ENCODE measurements at places on chromosomes 16 and 17.

- no peak for DNase-seq
Observed at GRCh38 chr16:51875834-51876600, 670.9 kb downstream of the TOX3 start.

DNA sequence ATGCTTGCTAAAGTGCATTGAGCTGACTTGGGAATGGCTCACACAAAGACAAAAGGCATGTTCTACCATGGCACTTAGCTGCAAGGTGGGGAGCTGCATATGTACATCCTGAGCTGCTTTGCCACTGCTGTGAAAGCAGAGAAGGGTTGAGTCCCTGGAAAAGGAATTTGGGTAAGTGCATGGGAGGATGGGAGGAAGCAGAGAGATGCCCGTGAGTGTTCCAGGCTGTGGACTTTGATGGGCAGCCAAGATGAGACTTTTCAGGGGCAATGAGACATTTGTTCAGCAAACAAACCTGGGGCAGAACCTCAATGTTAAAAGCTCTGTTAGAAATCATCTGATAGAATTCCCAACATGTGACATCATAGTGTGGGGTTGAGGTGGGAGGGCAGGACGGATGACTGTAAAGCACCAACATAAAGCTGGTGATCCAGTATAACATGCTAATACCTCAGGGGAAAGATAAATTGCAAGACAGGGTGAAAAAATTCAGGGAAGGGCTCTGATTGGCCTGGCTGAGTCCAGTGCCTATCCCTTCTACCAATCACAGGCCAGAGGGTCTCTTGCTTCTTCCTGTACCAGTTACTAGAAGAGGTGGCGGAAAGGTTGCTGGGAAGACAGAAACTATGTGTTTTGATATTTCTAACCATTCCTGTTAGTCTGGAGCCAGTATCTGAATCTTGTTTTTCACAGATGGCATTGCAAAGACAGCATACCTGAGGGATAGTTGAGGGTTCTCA, 163.2 kb downstream of the UTP18 start:
- DNase-seq, result no peak

DNA sequence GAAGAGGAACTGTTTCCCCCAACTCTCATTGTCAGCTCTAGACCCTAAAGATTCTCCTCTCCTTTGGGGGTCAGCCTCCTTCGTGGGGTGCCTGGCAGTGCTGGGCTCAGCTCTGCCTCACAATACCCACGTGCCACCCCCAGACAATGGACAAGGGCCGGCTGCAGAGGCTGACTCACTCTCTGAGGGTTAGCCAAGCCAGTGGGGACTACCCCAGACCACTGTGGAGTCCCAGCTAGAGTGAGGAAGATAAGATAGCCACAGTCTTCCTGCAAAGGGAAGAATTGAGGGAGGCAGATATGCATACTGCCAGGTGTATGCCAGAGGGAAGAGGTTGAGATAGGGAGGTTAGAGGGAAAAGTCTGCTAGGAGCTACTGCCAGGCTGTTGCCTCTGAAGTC, 13.5 kb upstream of the MTMR4 start:
- no peak for DNase-seq

DNA sequence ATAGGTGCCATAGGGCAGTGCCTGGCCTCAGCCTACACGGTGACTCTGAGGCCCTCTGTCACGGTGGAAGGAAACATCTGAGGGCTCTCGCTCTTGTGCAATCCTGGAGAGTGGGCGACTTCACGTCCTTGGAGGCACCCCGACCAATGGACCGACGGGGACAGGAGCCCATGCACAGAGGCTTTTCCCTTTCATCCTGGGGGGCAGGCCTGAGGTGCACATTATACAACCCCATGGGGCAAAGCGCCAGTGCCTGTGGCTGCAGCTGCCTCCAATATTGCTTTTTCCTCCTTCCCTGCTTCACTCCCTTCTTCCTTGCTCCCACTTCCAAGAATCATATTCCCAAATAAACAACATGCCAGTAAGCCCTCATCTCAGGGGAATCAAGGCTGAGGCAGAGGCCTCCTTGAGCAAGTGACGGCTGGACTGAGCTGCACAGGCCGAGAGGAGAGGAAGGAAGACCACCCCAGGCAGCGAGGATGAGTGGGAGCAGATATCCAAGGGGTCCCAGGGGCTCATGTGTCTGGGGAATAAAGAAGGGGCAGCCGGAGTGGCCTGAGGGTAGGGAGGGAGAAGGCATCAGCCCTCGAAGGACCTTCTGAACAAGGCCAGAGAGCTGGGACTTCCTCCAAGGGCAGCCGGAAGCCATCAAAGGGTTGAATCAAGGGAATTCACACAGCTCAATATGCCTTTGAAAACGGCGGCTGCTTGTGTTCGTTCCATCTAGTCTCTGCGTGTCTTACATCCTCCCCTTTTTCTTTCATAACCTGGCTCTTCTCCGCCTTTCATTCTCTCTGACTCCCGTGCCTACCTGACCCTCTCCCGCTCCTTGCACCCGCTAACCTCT, 42.6 kb upstream of the RPL38 start:
- no peak for DNase-seq

DNA sequence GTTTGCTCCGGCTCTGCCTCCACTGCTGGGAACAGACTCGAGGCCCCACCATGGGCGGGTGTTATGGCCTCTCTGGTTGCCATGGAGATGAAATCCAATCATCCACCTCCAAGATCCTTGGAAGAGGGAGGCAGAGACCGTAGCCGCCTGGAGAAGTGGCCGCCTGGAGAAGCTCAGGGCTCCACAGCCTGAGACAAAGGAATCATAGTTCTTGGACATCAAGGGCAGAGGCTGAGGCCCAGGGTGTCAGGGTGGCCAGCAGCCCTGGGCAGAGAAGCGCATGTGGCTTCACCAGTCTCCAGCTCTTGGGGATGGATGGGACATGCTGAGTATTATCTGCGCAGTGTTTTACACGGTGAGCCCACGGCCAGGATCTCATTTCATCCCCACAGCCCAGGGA, 36.2 kb downstream of the ABR start:
- DNase-seq, result no peak

GRCh38 chr17:9790889-9791876, at the start of gene DHRS7C:
Gene DHRS7C, minus strand, starts transcription at chr17:9791592. Its CDS starts 308 bp downstream, at chr17:9791284.
- DNase-seq, result no peak

All from T-helper 9 cell (primary cell).